ENCODE measurements at places on chromosomes 16 and 17.

DNA sequence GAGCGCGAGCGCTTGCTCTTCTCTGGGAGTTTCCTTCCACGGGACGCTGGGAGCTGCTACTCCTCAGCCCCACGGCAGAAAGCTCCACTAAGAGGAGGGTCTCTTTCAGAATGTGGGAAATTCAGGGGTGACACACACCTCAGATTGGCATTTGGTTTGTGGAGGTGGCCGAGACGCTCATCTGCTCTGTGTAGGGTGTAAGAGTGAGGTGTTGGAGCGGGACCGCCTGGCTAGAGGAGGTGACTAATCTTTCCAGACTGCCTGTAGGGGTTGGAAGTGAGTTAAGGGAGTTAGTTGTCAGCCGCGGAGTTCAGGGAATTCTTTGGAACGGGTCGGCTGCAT is 735 bp downstream of the PSMD11 start:
- peak; percentile 37 for DNase-seq

- DNase-seq: no peak
These were observed 44.5 kb downstream of the MEAK7 start for GRCh38 chr16:84459941-84460405.

- DNase-seq: no peak
These were observed 9.8 kb downstream of the TP53 start for GRCh38 chr17:7677388-7678067.

DNA sequence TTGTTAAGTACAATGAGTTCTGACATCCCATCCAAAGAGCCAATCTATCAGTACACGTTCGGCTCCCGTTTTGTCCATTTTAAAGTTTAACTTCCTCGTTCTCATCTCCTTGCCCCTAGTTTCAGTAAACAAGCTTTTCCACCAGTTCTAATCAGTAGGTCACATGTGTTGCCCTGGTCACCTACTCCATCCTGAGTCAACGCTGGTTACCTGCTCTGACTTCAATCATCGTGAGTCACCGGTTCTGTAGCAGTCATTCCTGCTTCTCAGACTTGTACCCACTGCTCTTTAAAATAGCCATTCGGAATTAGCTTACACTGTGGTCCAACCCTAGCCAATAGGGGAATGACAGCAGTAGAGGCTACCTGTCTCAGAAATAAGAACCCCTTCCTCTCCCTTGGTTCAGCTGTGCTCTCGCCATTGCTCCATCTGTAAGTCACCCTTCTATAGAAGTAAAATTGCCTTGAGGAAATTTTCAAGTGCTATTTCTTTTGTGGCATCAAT is 191.0 kb downstream of the CPPED1 start:
- DNase-seq: no peak

DNA sequence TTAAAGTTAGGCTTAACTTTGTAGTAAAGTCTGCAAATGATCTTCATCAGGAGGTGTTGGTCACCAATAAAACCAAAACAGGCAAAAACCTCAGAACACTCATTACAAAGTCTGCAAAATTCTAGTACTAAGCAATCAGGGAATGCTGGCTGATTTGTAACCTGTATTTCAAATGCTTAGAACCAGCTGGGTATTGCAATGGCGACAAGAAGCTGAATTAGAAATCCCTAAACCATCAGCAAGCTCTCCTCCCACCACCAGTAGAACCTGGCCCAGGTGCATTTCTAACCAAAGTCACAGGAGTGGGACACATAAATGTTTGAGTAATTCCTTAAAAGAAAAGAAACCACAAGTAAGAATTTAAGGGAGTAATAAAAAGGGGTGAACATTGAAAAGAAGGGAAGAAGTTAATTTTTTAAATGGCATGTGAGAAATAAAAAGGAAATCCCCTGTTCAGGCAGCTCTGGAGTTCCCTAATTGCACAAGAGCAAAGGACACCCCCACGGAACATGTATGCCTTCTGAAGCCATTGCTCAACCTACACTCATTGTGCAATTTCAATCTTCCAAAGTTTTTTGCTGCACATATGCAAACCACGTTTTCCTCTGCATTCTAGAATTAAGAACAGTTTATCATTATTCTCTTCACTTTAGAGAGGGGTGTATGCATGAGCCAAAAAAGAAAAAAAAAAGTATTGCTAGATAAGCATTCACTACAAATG is 102.9 kb downstream of the HIC1 start:
- DNase-seq: peak; percentile 67

GRCh38 chr17:78019367-78019975 is 61.0 kb downstream of the TNRC6C start:
- no peak for DNase-seq

DNA sequence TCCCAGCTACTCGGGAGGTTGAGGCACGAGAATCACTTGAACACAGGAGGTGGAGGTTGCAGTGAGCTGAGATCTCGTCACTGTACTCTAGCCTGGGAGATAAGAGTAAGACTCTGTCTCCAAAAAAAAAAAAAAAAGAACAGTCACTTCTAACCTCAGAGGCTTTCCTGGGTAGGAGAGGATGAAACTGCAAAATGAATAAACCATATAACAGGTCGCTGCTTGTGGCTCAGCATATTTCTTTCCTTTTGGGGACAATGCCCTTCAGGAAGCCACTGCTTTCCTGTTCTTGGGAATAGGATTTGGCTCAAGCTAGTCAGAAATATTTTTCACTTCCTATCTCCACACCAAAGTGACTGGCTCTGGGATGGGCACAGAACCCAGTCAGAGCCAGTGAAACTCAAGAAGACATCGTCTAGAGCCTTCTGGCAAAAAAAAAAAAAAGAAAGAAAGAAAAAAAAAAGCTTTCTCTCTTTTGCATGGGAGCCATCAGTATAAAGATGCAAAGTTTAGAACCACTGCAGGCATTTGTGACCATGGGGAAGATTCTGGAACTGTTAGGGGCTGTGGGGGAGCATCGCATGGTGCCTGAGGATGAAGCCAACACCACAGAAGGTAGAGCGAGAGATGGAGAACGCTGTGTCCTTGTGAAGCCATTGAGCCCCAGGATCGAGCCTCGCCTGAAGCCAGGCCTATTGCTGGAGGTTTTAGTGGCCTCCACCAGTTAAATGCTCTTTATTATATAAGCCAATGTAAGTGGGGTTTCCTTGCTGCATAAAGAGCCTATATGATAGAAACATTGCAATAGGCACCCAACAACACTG is 71.8 kb upstream of the MRTFB start:
- no peak for DNase-seq

GRCh38 chr16:7532534-7532933 is 199.9 kb downstream of the RBFOX1 start:
- DNase-seq: no peak

- peak; percentile 84 for DNase-seq
These were observed 4.0 kb upstream of the MAP1LC3B start for GRCh38 chr16:87387942-87388817.

DNA sequence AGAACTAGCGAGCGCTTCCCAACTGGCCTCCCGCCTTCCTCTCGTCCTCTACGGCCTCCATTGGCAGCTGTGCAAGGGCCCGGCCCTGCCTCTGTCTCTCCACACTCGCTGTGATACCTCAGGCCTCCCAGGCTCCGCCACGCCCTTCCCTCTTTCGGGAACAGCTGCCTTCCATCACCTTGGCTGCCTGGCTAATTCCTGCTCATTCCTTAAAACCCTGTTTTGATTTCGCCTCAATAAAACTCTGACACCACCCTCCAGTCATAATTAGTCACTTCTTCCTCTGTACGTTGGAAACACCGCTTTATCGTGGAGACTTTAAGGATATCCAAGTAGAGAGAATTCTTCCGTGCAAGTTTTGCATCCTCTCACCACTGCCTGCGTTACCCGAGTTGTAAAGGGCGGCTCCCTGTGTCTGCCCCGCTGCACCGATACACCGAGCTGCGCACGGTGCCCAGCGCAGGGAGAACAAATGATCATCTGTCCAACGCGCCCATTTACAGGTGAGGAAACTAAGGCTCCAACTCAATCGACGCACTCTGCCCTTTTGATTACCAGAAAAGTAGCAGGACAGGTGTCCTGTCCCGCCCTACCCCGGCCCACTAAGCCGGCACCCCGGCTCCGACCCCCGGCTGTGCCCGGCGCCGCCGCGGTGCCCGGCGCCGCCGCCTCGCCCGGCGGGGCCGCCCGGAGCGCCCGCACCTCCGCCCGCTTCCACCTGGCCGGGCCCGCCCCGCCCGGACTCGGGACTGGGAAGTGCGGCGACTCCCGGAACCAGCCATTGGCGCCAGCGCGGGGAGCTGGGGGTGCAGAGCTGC is 139.7 kb downstream of the SEC14L1 start:
- peak; percentile 49 for DNase-seq

- no peak for DNase-seq
These were observed at the start of gene RILP for GRCh38 chr17:1649844-1650501. Gene RILP (minus strand): TSS chr17:1649866. CDS start chr17:1649804, 62 bp downstream.

DNA sequence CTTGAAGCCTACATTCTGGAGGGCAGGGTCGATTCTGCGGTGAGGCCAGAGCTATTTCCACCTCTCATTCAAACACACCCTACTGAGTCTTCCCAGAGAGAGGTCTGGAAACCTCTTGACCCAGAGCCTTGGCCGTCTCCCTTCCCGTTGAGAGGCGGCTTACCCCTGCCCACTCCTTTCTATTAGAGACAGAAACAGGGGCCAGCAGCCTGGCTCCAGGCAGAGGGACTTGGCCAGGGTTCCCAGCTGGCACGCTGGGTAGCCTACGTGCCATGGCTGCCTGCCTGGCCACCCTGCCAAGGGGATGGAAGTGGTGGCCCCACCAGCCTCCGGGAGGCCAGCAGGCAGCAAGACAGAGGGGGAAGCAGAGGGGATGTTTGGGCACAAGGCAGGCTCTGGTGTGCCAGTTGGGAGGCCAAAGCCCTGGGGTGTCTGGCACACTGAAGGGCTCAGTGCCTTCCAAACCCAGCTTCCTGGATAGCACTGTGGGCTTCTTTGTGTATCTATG is 6.0 kb downstream of the STAC2 start:
- no peak for DNase-seq

DNA sequence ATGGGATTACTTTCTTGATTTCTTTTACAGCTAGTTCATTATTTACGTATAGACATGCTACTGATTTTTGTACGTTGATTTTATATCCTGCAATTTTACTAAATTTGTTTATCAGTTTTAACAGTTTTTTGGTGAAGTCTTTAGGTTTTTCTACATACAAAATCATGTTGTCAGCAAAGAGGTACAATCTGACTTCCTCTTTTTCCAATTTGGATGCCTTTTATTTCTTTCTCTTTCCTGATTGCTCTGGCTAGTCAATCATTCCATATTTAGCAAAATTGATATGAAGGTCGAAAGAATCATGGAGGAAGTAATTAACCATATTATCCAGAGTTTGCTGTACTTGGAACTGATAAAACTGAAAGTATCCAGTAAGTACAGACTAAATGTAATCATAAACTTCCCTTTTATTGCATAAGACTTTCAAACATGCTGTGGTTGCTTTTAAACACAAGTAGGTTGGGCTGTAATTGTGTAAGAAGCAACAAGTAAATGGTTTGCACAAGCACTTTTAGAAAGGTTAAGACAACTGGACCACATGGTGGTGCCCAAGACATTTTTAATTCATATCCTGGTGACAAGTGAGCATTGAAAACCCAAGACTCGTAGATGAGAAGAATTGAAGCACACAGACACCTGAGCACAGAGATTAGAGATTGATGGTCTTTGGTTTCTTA is 8.4 kb downstream of the GDE1 start:
- DNase-seq: no peak

DNA sequence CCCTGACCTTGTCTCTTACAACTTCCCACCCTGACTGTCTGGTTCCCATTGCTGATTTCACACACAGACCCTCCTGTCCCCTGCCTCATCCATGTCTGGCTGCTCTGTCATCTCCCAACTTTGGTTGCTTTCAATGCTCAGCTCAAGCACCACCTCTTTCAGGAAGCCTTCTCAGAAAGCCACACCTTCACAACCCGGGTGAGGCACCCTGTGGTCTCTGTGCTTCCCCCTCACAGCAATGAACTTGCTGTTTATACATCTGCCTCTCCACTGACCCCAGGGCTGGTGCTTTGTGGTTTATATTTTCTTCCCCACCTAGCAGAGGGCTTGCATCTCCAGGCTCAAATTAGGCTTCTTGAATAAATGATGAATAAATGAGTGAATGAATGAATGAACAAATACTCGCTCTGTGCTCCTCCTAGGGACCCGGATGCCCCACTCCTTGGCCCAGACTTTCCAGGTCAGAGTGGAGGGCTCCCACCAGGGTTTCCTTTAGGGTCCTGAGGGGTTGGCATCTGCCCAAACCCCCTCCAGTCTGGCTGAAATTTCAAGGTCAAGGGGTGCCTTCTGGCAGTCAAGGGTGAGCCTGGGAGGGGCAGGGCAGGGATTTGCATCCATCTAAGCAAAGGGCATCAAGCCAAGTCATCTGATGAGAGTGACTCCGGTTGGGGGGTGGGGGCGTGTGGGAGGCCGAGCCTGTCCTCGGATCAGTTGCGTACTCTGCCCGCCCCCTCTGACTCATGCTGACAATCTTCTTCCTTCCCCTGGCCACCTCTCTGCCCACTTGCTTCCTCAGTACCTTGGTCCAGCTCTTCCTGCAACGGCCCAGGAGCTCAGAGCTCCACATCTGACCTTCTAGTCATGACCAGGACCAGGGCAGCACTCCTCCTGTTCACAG is at the start of gene ITGAX:
TSS of gene ITGAX (plus strand) at position 783 of the 898 bp plus-strand sequence. CDS start at position 862, 79 bp downstream.
- DNase-seq: no peak

DNA sequence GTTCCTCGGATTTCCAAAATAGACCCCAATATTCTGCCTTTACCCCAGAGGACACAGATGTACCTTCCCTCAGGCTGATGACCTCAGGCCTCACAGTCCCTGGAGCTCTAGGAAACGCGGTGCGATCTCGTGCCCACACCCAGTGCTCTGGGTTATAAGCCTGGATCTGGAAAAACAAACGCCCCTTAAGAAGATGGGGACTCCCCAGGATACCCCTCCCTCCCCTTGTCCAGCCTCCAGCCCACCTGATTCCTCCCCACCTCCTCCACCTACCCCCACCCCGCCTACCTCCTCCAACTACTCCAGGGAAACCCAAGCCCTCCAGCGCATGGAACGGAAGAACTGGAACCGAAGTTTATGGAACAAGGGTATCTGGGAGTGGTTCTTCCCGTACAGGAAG is 19.1 kb downstream of the PRR11 start:
- DNase-seq: no peak

- DNase-seq: no peak
These were observed 151.2 kb upstream of the TBX2 start for GRCh38 chr17:61248399-61248798.

DNA sequence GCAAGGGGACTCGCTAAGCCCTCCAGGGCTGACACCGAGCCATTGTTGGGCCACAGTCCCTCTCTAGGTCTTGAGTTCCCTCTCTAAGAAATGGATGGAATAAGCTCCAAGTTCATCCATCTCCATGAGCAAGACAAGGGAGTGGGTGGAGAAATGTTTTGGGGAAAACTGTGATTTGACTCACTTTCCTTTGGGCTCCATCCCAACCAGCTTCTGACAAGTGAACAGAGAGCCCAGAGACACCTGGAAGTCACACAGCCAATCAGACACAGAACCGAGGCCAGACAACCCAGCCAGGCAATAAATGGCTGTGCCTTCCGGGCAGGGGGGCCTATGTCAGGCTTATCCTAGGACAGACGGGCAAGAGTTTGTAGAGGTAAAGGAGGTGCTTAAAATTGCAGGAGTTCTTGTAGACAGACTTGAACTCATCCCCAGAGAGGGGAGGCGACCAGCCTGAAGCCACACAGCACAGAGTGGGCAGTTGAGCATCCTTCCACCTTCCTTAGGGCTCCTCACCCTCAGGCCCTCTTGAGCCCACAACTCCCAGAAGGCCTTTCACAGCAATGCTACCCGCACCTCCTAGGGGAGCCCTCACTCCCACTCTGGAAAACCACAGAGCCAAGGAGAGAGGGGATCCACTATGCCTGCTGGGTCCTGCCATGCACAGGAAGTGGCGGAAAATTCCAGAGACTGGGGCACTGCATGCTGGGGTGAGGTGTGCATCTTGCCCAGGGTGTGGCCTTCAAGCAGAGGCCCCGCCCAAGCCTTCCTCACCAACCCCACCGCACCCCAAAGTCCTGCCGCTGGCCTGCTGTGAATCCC is 9.5 kb upstream of the FAM83G start:
- DNase-seq: no peak

Data from HS-5 (cell line).